ENCODE measurements at places on chromosomes 7 and 10.

- peak; percentile 82 for DNase-seq
Measured at GRCh38 chr10:102627736-102628293, 16.5 kb upstream of the TRIM8 start.

DNA sequence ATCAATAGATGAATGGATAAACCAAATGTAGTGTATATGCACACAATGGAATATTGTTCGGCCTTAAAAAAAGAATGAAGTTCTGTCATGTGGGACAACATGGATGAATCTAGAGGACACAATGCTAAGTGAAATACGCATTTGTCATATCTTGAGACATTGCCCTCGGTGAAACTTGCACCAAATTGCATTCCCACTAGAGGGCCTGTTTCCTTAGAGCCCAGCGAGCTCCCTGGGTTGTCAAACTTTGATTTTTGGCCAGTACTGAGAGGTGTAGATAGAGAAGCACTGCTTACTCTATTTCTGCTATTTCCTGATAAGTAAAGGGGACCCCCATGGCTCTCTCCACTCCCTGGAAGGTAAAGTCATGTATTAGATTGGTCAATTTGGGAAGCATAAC lies 157.1 kb downstream of the GPAM start:
- no peak for DNase-seq

GRCh38 chr7:143890558-143890957 lies 11.4 kb downstream of the TCAF1 start:
- no peak for DNase-seq

DNA sequence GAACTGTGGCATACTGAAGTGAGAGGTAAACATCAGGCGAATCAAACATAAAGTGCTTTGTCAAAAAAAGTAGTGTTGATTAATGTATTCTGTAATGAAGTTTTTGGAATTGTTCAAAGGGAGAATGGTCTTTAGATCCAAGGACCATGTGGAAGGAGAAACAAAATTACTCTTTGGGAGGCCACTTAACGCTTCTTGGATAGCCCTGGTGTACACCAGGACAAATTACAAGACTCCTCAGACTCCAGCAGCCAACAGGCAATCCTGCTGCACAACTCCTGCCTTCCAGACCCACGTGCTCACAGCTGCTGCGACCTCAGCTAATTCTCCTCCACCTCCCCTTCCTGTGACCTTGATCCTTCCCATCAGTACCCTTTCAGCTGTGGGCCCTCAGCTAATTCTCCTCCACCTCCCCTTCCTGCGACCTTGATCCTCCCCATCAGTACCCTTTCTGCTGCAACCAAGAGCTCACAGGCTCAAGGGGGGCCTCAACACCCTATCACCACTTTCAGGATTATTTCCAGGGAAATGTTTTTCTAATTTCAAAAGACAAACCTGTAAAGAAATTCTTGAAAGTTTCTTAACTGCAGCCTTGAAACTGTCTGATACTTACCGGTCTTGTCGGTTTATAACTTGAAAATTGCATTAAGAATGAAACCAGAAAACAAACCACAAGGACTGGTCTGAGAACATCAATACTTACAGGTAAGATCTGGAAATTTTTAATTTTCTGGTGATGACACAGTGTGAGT lies 29.7 kb upstream of the DDC start:
- no peak for DNase-seq

DNA sequence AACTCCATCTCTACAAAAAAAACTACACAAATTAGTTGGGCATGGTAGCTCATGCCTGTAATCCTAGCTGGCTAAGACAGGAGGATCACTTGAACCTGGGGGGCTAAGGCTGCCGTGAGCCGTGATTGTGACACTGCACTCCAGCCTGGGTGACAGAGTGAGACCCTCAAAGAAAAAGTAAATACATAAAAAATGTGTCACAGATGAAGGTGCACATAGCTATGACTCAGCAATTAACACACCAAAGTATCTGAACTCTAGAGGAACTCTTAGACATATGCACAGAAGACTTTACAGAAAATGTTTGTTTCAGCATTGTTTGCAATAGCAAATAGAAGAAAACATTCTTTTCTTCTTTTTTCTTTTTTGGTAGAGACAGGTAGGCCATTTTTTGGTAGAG lies 8.3 kb downstream of the C10orf62 start:
- DNase-seq = no peak

Measured in NCI-H226 (cell line).